ENCODE measurements at places on chromosomes 3 and 15. TPM values are rescaled to one million over a fixed set of nuclear protein-coding genes. Genes with fewer than 3 reads are reported as not detected.

Gene CILP
- total RNA-seq, result 7.8 TPM

Gene POLQ
- total RNA-seq, result 0.79 TPM

Gene TMOD3
- 19.9 TPM for total RNA-seq

Gene BCL2A1
- 0.55 TPM for total RNA-seq

Gene GUCA1C
- total RNA-seq, result 1.8 TPM

Gene GOLGA6D
- not detected for total RNA-seq

Gene ALDH1L1
- total RNA-seq, result 16.6 TPM

Gene FILIP1L
- 28.6 TPM for total RNA-seq

Gene CHDH
- 12.7 TPM for total RNA-seq

Gene CCDC54
- total RNA-seq, result not detected

Gene HHLA2
- not detected for total RNA-seq

Gene FOXL2
- not detected for total RNA-seq

Gene KCNMB3
- total RNA-seq, result 1.1 TPM

Gene COL8A1
- 12.0 TPM for total RNA-seq

Gene AQP9
- 1.9 TPM for total RNA-seq

Gene ZNF654
- 10.3 TPM for total RNA-seq

Gene ZMYND10
- total RNA-seq, result 0.07 TPM

Gene TRH
- total RNA-seq, result not detected

DNA sequence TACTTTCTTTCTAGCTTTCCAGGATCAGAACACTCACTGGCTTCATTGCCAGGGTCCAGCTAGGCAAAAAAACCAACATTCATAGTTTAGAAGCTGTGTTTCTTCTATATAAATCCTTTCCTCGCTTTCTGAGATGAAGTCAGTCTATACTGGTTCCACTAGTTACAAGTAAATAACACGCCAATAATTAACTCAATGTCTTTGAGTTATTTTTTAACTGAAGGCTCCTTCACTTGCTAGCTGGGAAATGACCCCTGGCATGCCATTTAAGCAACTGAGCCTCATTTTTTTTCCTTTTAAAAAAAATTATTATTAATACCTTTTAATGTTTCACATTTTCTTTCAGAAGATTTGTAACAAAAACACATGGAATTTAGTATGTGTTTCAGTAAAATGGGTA lies 2.1 kb upstream of the CCDC174 start:
- no peak for DNase-seq

DNA sequence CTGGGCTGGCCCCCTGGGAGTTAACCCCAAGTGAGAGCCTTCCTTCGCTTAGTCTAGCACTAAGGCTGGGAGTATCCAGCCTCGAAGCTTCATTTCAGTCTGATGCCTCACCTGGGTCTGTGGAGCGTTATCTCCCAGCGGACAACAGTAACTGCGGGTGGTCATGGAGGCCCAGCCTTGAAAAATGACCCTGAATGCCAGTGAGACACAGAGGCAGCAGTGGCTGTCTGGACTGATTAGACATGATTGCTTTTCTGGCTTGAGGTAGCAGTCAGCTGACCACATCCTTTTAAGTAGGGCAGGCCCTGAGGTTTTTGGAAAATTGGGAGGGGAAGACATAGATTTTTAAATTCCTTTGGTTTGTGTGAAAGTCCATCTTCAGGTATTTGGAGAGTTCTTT lies 28.2 kb upstream of the TRIM59 start:
- DNase-seq, result no peak

- no peak for DNase-seq
These were observed 41.4 kb downstream of the PGPEP1L start for GRCh38 chr15:98966091-98966787.

DNA sequence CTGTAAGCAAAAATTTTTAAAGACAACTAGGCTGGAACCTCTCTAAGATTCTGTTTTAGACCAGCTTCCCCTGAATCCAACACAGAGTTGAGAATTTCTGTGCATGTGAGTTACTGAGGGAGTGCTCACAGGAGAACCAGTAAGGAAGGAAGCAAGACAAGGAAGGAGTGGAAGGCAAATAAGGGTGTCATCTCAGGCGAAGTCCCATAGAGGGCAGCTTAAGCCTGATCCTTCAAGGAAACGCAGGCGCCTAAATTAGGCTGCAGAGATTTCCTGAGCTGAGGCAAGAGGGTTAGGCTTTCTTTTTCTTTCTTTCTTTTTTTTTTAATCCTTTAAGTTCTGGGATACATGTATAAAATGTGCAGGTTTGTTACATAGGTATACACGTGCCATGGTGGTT lies 36.2 kb upstream of the COL6A6 start:
- peak; percentile 21 for DNase-seq

GRCh38 chr3:61111825-61112224 lies 139.4 kb downstream of the FHIT start:
- DNase-seq, result no peak

DNA sequence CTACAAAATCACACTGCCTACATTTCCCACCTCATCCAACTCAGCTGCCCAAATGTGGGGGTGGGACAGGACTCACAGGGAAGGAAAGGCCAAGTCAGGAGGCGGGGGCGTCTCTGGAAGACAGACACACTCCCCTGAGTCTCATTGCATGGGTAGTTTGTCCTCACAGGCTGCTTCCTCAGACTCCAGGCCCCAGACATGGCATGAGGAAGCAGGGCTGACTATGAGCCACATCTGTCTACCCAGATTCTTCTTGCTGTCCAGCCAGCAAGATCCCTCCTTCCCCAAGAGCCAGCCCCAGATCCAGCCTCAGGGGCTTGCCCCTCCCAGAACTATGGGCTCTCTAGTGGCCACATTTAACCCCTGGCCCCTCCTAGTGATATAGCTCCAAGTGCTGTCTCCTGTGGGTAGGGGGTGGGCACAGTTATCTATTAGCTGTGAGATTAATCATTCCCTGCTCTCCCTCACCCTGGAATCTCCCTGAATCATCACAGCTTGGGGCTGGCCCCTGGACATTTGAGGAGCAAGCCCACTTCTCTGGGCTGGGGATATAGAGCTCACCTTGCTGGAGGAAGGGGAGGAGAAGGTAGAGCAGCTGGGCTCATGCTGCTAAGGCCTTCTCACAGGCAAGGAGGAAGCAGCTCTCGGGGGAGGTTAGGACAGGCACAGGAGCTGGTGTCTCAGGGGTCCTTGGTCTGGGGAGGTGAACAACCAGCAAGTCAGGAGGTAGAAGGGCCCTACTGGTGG lies 2.1 kb upstream of the CCDC33 start:
- no peak for DNase-seq

DNA sequence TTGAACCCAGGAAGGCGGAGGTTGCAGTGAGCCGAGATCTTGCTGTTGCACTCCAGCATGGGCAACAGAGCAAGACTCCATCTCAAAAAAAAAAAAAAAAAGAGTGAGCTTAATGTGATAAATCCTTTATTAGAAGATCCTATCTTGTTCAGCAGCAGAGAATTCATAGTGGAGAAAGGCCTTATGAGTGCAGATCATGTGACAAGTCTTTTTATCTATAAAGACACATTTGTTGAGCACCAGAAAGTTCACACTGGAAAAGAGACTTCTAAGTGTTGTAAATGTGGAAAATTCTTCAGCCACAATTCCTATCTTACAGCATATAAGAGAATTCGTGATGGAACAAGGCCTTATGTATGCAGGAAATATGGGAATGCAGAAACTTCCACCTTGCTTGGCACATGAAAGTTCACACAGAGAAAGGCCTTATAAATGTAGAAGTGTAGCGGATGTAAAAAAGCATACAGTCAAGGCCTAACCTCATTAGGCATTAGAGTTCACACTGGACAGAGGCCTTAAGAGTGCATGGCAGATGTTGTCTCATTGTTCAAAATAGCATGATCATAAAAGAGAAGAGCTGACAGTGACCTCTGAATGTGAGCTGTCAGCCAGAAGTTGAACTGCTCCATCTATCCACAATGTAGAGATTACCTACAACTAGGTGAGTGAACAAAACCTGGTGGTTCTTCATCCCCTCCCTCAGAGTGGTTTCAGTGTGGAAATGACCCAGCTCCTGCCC lies 16.7 kb downstream of the ADAM10 start:
- DNase-seq, result no peak

- no peak for DNase-seq
These were observed 8.9 kb upstream of the AADACL2 start for GRCh38 chr3:151724576-151725562.

DNA sequence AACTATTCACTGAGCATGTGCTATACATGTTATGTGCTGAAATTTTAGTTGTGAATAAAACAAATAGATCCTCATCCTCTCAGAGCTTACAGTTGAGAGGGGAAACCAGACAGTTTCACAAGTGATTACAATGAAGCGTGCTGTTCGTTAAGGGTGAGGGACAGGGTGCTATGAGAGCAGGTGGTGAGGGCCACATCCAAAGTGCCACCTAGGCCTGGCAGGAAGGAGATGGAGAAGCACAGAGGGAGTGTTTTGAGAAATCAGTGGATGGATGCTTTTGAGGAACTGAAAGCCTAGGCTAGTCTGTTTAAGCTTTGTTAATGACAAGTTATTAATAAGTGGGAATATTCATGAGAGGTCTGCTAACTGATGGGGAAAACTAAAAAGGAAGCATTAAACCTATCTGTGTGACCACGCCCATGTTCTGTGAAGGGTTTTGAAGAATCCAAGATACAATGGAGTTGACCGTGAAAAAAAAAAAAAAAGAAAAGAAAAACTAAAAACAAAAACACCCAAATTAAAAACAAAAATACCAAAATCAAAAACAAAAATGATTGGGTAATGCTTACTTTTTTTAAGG lies 7.3 kb downstream of the MCTP2 start:
- no peak for DNase-seq

DNA sequence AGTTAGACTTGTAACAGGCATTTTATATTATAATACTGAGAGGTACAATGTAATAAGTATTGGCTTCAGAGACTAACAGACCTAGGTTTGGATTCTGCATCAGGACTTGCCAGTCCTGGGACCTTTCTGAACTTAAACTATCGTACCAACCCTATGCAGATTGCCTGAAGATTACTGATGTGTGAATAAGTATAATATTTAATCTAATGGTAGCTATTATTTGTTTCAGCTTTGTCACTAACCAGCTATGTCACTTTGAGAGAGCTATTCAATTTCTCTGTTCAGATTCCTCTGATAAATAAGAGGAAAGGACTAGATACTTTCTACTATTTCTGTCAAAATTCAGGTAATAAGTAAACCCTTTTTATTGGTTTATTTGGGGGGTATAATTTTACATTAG lies 184.4 kb upstream of the NECTIN3 start:
- DNase-seq, result no peak

DNA sequence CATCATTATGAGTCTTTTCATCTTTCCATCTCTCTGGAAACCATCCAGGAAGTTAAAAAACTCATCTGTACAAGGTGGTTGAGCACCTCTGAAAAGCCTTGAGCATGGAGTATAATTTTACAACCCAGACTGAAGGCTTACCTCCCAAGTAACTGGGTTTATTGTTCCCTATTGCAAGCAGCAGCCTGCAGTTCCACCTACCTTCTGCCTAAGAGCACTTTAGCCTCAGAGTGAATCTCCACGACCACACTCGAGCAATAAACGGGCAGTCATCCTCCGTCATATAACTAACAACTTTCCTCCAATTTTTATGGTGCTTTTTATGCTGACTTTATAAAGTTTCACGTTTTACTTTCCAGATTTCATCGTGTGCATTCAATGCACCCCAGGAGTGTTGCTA lies 32.8 kb downstream of the OSBPL10 start:
- DNase-seq, result no peak

GRCh38 chr15:25863111-25863967 lies at the start of gene ATP10A:
TSS of gene ATP10A (minus strand) at chr15:25863327. CDS start at chr15:25863096, 231 bp downstream.
- DNase-seq, result peak; percentile 64

- DNase-seq, result no peak
These were observed 34.7 kb upstream of the CRTC3 start for GRCh38 chr15:90495067-90495466.

- no peak for DNase-seq
These were observed 35.6 kb upstream of the CD96 start for GRCh38 chr3:111506435-111506834.

- DNase-seq, result no peak
These were observed 7.9 kb downstream of the SCN5A start for GRCh38 chr3:38641461-38642110.

- DNase-seq, result no peak
These were observed 56.0 kb upstream of the FURIN start for GRCh38 chr15:90812171-90812957.

GRCh38 chr3:16828815-16829214 lies 55.9 kb upstream of the PLCL2 start:
- DNase-seq, result no peak

GRCh38 chr3:120052225-120052624 lies 42.0 kb downstream of the GSK3B start:
- DNase-seq, result no peak

DNA sequence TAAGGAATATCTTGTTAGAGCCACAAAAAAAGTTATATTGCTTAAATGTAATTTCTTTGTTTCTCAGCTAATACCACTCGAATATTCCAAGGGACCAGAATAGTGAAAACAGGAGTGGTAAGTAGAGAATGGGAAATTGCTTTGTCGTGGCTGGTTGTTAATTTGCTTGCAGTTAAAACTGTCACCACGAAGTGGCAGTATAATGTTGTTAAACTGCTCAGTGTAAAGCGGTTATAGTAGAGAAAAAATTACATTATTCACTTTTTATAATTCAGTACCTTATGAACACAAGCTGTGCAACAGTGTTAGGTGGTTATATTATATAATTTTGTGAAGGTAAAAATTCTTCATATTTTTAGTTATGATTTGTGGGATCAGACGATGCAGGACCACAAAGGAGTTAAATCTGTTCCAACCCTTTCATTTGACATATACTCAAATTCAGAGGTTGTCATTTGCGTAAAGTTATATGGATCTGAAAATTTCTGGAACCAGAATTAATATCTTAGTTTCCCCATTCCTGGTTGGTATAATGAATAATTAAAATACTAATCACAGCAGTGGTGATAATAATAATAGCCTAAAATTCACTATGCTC lies 171.8 kb downstream of the FEZF2 start:
- DNase-seq, result no peak

All from left ventricle myocardium superior (tissue), 1 donor.